ENCODE measurements at places on chromosomes 11 and 22.

DNA sequence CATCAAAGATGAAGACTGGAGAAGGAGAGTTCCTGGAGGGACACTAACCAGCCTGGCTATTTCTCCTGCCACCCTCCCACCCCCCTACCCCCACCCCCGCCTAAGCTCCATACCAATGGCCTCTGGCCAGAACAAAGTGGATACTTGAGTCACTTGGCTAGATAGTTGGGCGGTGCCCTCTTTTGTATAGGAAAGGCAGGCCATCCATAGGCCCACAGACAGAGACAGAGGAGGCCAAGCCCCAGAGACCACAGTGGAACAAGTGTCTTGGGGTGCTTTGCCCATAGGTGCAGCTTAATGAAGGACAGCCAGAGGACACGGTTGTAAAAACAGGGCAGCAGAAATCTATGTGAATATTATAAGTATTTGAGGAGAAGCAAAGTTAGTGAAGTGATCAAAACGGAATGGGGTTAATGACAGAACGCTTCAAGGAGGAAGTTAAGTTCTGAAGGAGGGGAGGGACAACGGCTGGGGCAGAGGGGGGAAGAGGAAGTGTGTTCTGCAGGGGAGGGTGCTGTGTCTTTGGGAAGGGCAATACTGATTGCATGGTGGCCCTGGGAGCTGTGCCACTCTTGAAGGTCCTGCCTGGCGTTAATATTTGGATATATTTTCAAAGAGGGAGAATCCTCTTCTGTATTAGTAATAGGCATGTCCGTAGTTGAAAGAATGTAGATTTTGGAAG is 32.7 kb downstream of the FLI1 start:
- no peak for DNase-seq

- no peak for DNase-seq
These were observed 20.2 kb downstream of the CELF1 start for GRCh38 chr11:47532597-47533213.

DNA sequence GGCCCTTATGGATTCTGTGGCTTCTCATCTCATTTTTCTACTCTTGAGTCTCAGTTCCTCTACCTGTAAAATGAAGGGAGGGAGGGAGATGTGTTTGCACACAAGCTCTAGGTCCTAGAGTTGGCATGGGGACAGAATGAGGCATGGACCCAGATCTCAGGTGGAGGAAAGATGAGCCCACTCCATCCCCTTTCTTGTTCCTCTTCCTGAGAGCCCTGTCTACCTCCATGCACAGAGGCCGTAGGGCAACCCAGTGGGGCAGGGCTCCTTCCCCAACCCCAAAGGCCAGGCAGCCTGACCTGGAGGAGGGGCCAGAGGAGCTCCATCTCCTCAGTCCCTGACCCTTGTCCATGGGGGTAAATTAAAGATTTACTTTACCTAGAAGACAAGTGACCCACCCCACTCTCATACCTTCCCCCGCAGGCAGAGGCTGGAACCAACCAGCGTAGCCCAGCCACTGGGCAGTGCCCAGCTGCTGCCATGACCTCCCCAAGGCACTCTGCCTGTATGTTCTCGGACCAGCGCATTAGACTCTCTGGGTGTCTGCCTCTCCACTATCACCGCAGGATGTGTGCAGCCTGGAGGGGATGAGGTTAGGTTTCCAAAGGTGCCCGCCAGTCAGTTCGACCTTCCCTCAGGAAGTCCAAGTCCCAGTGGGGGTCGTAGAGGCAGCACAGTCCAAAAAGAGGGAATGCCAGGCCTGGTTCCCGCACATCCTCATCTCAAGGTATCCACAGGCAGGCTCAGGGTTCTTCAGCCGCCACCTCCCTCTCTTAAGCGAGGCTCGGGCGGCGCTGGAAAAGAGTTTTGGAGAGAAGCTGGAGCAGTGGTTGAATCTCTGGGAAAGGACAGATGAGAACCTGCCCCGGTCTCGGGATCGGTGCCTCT is 3.0 kb downstream of the SMTN start:
- DNase-seq: no peak

- peak; percentile 9 for DNase-seq
These were observed 35.8 kb downstream of the TNKS1BP1 start for GRCh38 chr11:57288771-57289579.

GRCh38 chr11:59660621-59661020 is 8.2 kb downstream of the PATL1 start:
- no peak for DNase-seq

GRCh38 chr11:68778205-68778604 is 26.9 kb upstream of the TESMIN start:
- DNase-seq: no peak

DNA sequence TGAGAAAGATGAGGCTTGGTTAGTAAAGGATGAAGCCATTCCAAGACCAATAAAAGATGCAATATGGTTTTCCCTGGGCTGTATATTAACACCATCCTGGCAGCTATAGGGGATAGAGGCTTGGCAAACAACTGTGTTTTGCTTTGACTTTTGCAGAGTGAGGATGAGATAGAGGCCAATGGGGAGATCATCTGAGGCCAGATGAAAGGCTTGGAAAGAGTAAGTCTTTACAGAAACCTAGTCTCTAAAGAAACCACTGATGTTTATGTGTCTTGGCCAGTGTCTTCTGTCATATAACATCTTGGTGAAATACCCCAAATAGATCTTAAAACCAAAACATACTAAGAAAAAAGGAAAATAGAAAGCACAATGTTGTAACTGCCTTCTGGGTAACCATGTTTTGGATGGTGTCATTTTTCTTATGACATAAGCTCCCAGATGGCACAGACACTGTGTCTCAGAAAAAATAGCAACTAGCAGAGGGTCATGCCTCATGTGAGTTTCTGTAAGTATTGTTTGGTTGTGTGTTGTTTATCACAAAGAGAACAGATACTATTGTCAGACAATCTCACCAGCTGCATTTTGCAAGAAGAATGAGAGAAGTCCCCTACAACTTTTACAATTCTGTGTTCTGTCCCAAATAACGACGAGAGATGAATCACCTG is 305.4 kb downstream of the ST3GAL4 start:
- no peak for DNase-seq

- DNase-seq: peak; percentile 30
These were observed 20.2 kb downstream of the BPIFC start for GRCh38 chr22:32444068-32444467.

DNA sequence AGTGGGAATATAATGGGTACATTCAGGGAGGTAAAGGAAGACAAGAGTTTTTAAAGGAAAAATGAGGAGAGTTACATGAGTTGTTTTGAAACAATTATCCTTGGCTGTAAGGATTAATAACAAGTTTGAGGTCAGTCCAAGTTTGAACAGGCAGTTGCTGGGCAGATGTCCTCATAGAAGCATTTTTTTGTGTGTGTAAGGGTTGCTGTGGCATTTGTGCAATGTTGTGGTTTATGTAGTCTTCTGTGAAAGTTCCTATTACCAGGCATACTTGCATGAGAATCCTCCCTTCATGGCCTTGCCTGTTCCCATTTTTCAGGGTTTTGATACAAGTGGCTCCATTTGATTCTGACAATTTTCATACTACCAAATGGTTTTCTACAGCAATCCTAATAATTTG is 400.2 kb downstream of the KCNA4 start:
- DNase-seq: no peak

GRCh38 chr11:61264795-61265194 is 23.8 kb downstream of the PGA5 start:
- no peak for DNase-seq

DNA sequence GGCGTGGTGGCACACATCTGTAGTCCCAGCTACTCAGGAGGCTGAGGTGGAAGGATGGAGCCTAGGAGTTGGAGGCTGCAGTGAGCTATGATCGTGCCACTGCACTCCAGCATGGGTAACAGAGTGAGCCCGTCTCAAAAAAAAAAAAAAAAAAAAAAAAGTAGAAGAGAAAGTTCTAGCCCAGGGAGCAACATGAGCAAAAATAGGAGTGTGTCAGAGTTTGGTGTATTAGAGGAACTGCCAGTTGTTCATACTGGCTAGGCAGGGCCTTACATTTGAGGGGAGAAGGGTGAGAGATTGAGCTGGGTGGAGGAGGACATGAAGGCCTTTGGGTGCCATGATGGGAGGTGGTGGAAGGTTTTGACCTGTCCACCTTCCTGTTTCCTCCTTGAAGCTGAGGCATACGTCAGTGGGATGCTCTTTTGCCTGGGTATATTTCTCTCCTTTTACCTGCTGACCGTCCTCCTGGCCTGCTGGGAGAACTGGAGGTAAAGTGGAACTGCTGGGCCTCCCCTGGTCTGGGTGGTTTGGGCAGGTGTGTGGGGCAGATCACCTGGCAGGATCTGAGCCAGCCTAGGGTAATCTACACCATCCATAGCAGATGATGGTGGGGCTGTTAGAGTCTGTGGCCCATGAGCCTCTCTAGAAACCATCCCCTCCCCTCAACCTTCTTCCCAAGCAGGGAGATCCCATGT is 7.3 kb downstream of the SIDT2 start:
- DNase-seq: no peak

- no peak for DNase-seq
These were observed 81.4 kb downstream of the TSPAN18 start for GRCh38 chr11:44808053-44808753.

DNA sequence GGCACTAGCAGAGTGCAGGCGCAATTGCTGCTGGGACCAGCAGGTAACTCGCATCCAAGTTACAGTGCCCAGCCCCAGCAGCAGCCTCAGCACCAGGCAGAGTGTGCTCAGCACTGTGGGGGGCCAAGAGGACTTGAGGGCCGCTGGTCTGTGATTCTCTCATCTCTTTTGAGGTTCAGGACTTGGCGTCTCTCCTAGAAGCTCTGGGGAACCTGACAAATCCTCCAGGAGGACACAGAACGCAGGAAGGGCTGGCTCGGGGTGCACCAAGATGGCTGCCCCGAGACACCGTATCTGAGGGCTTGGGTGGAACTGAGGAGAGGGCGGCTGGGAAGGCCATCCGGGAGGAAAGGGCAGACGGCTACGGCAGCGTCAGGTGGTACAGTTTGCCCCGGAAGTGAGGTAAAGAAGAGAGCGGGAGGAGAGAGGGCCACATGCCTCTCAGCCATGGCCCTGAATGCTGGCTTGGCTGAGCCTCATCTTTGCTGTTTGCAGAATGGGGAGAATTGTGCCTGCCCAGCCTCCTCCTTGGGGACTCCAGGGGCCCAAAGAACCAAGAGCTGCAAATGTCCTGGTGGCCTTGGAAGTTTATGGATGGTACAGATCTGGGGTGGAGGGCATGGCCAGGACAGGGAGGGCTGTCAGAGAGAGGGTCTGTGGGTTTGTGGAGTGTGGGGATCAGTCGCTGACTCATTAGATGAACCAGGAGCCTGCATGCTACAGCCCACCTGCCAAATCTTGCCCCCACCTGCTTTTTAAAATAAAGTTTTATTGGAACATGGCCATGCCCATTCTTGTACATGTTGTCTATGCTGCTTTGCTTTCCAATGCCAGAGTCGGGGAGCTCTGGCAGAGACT is 78.0 kb downstream of the MYEOV start:
- DNase-seq: no peak

DNA sequence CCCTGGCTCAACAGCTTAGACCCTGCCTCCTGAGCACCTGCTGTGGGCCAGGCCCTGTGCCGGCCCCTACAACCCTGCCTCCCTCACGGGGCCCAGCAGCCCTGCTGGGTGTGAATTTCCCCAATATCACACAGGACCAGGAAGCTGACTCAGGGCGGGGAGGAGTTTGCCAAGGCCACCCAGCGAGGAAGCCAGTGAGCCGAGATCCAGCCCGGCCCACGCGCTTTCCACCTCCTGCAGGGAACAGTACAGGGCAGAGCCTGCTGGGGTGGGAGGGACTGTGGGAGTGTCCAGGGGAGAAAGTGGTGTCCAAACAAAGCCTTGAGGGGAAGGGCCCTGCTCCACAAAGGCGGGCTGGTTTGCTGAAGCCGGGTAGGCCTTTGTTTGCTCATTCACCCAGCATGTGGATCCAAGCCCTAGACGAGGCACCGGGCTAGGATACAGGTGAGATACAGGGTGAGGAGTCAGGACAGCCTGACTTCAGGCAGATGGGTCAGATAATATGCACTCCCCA is 26.8 kb downstream of the RPL3 start:
- DNase-seq: peak; percentile 99

All from Caki2 (cell line).